ENCODE measurements at places on chromosomes 1 and 21.

DNA sequence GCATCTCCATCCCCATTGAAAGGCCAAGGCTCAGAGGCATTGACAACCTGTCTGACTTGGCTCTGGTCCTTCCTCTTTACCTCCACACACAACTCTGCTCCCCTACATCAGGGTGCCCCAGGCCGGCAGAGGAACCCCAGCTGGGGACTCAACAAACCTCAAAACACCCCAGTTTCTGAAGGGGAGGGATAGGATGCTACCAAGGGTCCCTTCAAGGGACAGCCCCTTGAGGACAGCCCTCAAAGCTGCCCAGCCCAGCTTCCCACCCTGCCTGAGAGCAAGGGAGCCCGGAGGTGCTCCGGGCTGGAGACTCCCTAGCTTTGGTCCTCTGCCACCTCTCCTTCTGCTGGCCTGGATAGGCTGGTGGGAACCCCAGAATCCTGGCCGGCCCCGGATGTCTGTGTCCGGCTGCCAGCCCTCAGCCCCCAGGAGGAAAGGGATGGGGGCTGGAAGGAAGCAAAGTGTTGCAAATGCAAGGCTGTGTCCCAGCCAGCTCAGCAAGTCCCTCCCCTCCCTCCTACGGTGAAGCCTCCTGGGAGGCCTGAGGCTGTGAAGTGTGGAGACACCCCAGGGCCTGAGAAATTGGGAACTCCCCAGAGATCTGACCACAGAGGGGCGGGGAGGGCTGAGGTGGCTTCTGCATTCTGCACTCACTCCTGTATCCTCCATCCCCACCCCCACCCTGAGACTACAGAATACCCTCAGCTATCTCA lies 1.1 kb upstream of the MARCKSL1 start:
- DNase-seq: no peak

GRCh38 chr1:8423692-8424538 lies 106.0 kb downstream of the SLC45A1 start:
- DNase-seq: peak; percentile 85

DNA sequence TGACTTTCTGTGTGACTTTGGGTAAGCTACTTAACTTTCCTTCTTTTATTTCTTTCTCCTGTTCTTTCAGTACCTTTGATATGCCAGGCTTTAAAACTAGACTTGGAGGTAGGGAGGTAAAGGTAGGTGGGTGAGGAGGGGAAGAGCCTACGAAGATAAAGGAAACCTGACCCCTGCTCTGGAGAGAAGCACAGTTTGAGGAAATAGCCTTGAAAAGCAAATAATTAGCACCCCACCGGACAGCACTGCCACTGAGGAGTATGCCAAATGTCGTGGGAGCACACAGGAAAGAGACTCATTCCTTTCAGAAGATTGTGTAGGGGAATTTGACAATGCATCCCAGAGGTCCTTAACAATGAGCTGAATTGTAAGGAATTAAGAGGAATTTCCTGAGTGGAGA lies 65.2 kb upstream of the SPAG17 start:
- no peak for DNase-seq

DNA sequence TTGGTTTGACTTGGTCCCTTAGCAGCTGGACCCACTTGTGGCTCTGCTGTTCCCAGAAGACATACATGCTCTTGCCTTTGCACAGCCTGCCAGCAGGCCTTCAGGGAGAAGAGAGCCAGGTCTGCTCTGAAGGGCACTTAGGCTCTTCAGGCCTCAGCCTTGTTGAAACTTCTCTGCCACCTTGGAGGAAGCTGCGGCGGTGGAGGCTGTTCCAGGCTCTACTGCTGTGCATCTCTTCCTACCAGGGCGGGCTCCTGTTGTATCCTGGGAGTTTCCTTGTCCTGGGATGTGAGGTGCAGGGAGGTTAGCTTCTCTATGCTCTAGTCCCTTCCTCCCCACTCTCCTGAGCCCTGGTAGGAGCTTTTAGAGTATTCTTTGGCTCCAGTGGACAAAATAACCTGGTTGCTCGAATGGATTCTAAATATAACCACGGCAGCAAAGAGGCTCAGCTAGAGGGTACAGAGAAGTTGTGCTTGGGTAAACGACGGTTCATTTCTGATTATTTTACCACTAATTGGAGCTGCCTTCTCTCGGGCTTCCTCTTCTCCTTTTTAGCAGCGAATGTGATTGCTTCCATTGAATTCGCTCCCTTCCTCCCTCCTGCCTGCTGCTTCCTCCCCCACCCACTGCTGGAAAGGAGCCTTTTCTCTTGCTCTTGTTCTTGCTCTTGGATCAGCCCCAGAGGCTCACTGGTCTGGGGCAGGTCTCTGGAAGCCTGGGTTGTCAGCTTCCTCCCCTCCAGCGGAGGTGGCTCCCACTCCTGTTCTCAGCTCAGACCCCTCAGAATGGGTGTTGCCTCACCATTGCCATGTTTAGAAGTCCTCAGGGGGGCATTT lies 126.6 kb upstream of the CACNA1E start:
- no peak for DNase-seq

DNA sequence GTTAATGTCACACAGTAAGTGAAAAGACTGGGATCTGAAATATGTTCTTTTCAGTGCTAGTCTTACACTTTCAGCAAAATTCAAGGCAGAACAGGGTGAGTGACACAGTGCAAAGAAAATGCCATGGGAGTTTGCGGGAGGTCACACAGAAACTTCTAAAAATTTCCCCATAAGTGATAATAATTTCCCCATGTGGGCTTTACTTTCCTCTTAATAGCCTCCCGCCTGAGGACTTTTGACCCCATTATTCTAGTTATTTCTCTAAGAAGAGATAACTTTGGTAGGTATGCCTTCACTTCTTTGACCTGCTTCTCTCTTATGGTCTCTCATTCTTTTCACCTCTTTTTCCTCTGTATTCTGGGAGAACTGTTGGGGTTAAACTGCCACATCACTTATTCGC lies 8.1 kb upstream of the DNAH14 start:
- DNase-seq: no peak

GRCh38 chr1:169024800-169025271 lies 81.7 kb upstream of the ATP1B1 start:
- DNase-seq: no peak

- peak; percentile 86 for DNase-seq
These were observed 554 bp upstream of the SLC39A1 start for GRCh38 chr1:153963850-153964331.

- DNase-seq: no peak
These were observed 359.1 kb downstream of the BARHL2 start for GRCh38 chr1:90357995-90358394.

GRCh38 chr1:17706445-17706844 lies 48.7 kb upstream of the ACTL8 start:
- DNase-seq: no peak

All from hepatocyte (in vitro differentiated cells).